ENCODE measurements at places on chromosomes 12 and 14. TPM values are rescaled to one million over a fixed set of nuclear protein-coding genes. Genes with fewer than 3 reads are reported as not detected.

Gene SLC6A15
- total RNA-seq: not detected

Gene OAS1
- 10.2 TPM for total RNA-seq

Gene KRT79
- total RNA-seq: 0.46 TPM

Gene SPATS2
- 29.0 TPM for total RNA-seq

Gene CFAP73
- total RNA-seq: not detected

Gene RGS6
- not detected for total RNA-seq

Gene NID2
- total RNA-seq: 2.5 TPM

Gene NANOG
- not detected for total RNA-seq

Gene ALKBH2
- total RNA-seq: 73.8 TPM

Gene RASSF9
- total RNA-seq: 0.17 TPM

Gene TEP1
- total RNA-seq: 8.9 TPM

Gene TMTC2
- 17.5 TPM for total RNA-seq

Gene AVPR1A
- not detected for total RNA-seq

Gene VRTN
- not detected for total RNA-seq

Gene SLC6A13
- total RNA-seq: not detected

Gene LRRIQ1
- total RNA-seq: 0.40 TPM

Gene CEBPE
- not detected for total RNA-seq

Gene NPFF
- not detected for total RNA-seq

Gene ENDOU
- total RNA-seq: not detected

Gene RESF1
- total RNA-seq: 9.4 TPM

Gene FGD6
- total RNA-seq: 14.2 TPM

Gene CACNA1C
- not detected for total RNA-seq

Gene LETMD1
- 46.9 TPM for total RNA-seq

Gene GZMH
- not detected for total RNA-seq

Gene TMEM233
- not detected for total RNA-seq

Gene CCDC38
- total RNA-seq: not detected

Gene IL22
- not detected for total RNA-seq

Gene TAC3
- total RNA-seq: not detected

Gene BTBD7
- 23.2 TPM for total RNA-seq

Gene RDH5
- 5.1 TPM for total RNA-seq

Gene CALM1
- total RNA-seq: 1,162 TPM

Gene A2ML1
- total RNA-seq: 0.36 TPM

Gene AKAP5
- 0.58 TPM for total RNA-seq

Gene C1R
- 4.4 TPM for total RNA-seq

Gene ACOT4
- total RNA-seq: 3.9 TPM

Gene ACOT6
- not detected for total RNA-seq

Gene GUCY2C
- total RNA-seq: not detected

Gene MTHFD1
- total RNA-seq: 103 TPM

Gene TGM1
- 2.6 TPM for total RNA-seq

Gene CYP46A1
- total RNA-seq: 0.52 TPM
